Inflammatory macrophage (primary cell): ENCODE measurements at places on chromosomes 2 and 18.

DNA sequence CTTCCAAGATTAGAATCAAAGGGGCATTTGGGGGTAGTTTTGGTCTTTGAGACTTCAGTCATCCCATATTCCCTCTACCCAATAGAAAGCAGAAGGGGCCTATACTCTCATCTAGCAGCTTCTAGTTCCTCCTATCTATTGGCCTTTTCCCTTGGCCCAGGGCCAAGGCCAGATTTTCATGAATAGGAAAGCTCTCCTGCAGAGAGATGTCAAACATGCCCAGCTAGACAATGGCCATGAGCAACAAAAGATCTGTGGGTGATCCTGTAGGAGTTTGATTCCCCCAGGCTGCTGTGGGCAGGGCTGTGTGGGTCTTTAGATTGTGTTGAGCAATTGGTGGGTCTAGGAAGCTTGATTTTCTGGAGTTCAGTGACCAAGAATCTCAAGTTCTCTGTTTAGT is 2.9 kb upstream of the ADCYAP1 start:
- no peak for DNase-seq

- DNase-seq, result no peak
Measured at GRCh38 chr18:24010673-24011072, 3.9 kb upstream of the TTC39C start.

DNA sequence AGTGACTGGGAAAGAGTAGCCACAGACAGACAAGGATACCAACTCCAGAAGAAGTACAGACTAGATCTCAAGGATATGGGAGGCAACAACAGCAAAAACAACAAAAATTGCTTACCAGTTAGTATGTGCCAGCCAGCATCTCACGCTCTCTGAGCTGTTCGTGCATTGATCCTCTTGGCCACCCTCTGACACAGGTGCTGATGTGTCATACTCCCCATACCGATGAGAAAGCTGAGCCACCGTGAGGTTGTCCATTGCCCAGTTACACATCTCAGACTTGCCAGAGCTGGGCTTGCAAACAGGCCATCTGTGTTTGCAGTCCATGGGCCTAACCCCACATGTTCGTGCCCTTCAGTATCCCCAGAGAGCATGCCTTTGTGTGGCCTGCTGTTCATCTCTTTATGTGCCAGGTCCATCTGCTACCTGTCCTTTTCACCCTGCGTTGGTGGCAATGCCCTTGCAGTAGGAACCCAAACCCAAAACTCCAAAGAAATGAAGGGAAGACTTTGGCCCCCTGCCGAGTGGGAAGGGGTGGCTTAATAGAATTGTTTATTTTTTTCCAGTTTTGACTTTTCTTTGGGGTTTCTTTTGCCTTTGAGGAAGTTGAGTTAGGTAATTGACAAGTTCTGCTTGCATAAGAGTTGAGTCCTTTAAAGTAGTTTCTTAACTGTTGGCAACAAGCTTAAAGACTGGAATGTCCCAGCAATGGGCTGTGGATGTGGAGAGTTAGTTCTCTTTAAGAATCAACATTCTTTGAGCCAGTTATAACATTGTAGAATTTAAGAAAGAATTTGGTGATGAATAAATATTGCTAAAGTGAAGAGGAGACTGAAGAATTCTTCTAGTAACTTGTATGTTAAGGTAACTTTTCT is 46.7 kb downstream of the LYPD6B start:
- DNase-seq, result peak; percentile 64

- DNase-seq, result no peak
Measured at GRCh38 chr2:222572751-222573174, 83.1 kb downstream of the FARSB start.

DNA sequence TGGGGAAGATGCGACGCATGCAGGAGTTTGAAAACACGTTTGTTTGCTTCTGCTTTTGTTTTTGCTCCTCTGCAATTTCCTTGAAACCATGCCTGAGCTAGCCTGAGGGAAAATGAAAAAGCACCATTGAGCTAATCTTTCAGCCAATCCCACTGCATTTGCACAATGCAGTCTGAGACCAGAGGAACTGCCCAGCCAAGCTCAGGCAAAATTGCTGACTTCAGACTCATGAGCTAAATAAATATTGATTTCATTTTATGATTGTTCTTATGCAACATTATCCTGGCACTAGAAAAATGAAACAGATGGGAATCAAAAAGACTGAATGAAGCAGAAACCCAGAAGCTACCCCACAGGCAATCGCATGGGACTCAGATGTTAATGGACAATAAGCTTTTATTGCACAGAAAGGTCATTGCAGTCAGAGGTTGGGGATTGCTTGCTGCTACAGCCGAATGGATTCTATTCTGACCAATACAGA is 37.0 kb downstream of the TPRKB start:
- peak; percentile 78 for DNase-seq

- DNase-seq, result no peak
Measured at GRCh38 chr18:28647961-28648360, 471.0 kb upstream of the CDH2 start.

DNA sequence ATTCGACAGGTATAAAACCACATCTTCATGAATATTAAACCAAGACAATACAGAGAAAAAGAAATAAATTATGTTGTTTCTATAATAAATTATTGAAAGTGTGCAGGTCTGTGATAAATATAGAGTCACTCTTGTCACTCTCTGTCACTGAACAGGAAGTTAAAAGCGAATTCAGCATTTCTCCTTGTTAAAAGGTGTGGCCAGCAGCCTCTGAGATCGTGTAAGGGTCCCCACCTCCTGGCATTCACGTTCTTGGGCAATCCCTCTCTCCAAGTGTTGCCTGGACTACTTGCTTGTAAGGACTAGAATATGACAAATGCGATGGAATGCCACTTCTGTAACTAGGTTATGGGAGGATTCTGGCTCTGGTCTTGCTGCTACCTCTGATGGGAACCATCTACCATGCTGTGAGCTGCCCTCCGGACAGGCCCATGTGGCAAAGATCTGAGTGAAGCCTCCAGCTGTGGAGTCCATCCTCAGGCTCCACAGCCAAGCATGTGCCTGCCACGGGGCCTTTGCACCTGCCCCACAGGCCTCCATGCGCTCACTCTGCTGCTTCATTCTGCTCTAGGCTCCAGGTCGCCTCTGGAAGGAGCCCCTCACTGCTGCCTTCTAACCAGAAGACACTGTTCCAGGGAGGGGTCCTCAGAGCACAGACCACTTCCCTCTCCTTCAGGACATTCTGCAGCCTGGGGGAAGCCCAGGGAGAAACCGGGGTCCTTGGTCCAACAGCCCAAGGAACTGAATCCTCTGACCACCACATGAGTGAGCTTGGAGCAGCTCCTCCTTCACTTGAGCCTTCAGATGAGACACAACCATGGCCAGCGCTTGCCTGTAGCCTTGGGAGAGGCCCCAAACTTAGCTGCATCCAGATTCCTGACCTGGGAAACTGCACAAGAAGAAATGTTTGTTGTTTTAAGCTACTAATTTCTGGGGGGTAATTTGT is 202.9 kb upstream of the HDAC4 start:
- no peak for DNase-seq

GRCh38 chr2:85303780-85304531 is 23.8 kb downstream of the TGOLN2 start:
- DNase-seq, result no peak

GRCh38 chr2:241665731-241666440 is 20.7 kb downstream of the DTYMK start:
- DNase-seq, result no peak

GRCh38 chr18:28712796-28713425 is 536.0 kb upstream of the CDH2 start:
- DNase-seq, result no peak

GRCh38 chr18:58900015-58900649 is 35.5 kb downstream of the ZNF532 start:
- no peak for DNase-seq

DNA sequence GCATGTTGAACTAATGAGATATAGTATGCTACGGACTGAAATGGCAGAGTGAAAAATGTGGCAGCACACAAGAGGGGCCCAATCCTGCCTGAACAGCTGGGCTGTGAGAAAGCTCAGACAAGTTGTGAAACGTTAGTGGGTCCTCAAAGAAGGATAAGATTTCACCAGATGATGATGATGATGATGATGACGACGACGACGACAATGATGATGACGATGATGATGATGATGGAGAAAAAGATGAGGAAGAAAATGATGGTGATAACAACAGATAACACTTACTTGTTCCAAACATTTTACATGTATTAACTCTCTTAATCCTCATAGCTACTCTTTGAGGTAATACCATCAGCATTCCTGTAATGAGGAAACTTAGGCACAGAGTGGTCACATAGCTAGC is 94.2 kb downstream of the WDPCP start:
- DNase-seq, result no peak

DNA sequence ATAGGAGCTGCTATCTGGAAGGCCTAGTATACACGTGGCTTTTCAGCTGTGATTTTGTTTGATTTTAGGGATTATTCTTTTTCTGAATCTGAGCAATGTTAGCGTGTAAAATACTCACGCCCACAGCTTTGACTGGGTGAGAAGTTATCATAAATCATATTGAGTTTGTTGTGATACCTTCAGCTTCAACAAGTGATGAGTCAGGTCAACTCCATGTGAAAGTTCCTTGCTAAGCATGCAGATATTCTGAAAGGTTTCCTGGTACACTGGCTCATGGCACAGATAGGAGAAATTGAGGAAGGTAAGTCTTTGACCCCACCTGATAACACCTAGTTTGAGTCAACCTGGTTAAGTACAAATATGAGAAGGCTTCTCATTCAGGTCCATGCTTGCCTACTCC is at the start of gene GKN1:
TSS of gene GKN1 (plus strand) at position 386 of the 400 bp plus-strand sequence. CDS start 42 bp downstream, outside the sequence.
- DNase-seq, result no peak
